Stimulated activated CD4-positive, alpha-beta T cell treated with anti-CD3 and anti-CD28 coated beads, Interleukin-1b, Interleukin-23, amount 100 ng/mL, for 24 hours (primary cell): ENCODE measurements at places on chromosomes 6 and 20.

GRCh38 chr20:59323731-59324130 is 23.3 kb downstream of the EDN3 start:
- no peak for DNase-seq

DNA sequence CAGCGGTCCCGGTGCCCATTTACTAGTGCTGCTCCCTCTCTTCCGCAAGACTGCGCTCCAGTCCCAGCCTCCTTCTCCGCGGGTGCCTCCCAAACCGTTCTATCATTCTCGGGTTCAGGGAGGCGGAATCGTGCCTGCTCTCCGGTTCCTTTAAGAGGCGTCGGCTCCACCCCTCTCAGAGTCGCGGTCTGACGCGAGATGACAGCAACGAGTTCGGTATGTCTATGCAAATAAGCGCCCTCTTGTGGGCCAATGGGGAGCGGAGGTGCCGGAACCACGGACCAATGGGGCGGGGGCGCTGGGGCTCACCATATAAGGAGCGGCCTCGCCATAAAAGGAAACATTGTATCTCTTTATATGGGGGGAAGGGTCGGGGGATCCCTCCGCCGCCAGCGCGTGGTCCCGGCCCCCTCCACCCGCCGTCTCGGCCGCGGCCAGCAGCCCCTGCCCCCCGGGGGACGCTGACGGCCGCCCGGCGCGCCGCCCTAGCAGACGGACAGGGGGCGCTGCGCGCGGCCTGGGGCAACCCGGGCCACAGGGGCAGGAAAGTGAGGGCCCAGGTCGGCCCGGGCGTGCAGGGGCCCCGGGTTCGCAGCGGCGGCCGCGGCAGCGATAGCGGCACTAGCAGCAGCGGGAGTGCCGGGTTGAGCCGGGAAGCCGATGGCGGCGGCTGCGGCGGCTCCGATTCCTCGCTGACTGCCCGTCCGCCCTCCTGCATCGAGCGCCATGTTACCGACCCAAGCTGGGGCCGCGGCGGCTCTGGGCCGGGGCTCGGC is at the start of gene SRF:
TSS of gene SRF (plus strand) at position 339 of the 776 bp plus-strand sequence. CDS start at position 727, 388 bp downstream.
- peak; percentile 97 for DNase-seq

GRCh38 chr6:141562186-141562811 is 570.4 kb upstream of the GJE1 start:
- DNase-seq, result no peak

DNA sequence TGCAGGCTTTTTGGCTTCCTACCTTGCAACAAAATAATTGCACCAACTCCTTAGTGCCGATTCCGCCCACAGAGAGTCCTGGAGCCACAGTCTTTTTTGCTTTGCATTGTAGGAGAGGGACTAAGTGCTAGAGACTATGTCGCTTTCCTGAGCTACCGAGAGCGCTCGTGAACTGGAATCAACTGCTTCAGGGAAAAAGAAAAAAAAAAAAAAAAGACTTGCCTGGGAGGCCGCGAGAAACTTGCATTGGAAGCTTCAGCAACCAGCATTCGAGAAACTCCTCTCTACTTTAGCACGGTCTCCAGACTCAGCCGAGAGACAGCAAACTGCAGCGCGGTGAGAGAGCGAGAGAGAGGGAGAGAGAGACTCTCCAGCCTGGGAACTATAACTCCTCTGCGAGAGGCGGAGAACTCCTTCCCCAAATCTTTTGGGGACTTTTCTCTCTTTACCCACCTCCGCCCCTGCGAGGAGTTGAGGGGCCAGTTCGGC is 420 bp downstream of the SOX4 start:
- DNase-seq, result peak; percentile 1

GRCh38 chr6:119077643-119078375 is 655 bp downstream of the FAM184A start:
- no peak for DNase-seq

DNA sequence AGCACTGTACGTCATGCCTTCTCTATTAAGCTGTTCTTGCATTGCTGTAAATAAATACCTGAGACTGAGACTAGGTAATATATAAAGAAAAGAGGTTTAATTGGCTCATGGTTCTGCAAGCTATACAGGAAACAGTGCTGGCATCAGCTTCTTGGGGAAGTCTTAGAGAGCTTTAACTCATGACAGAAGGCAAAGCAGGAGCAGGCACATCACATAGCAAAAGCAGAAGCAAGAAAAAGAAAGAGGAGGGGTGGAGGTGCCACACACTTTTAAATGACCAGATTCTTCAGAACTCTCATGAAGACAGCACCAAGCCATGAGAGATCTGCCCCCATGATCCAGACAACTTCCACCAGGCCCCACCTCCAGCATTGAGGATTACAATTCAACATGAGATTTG is 30.1 kb downstream of the CYB5R4 start:
- DNase-seq, result no peak

DNA sequence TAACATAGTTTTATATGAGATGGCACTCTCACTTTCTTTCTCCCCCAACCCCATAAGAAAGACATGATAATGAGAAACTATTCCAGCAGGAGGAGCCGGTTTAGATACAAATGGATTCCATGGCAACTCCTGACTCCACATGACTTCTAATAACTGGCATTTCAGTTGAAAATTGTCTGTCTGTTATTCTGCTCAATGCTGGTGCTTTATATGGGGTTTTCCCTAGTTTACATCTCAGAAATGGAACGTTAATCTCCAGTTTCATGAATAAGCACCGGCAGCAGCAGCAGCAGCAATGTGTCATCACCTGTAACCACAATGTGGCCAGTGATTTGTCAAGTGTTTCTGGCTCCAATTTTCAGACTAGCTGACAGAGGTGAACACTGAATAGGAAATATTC is 8.0 kb upstream of the SIM1 start:
- DNase-seq, result peak; percentile 29

DNA sequence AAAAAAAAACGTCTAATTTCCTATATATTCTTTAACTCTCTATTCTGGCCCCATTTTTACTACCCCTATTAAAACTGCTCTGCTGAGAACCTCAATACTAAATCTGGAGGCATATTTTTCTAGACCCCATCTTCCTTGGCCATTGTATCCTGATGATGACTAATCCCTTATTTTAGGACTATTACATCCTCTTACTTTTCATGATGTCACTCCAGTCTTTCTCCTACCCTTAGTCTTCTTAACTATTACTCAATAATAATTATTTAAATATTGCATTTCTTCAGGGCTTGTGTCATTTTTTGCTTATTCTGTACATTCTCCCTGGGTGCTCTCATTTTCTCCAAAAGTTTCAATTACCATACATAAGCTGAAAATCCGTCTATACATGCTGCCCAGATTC is 6.4 kb downstream of the FBXO30 start:
- DNase-seq, result no peak

DNA sequence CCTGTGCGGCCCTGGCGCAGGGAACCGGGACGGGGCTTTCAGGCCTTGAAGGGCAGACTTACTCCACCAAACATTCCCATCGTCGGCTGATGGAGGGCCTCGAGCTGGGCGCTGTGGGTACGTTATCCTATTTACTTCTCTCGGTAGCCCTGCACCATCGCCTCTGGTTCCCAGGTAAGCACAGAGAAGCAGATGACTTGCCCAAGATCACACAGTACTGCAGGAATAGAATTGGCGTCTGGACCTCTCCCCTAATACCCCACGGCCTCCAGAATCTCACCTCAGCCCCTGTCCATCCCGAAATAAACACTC is 46.4 kb downstream of the PDYN start:
- no peak for DNase-seq

- DNase-seq, result no peak
Observed at GRCh38 chr20:34070859-34071258, 41.2 kb downstream of the EIF2S2 start.

DNA sequence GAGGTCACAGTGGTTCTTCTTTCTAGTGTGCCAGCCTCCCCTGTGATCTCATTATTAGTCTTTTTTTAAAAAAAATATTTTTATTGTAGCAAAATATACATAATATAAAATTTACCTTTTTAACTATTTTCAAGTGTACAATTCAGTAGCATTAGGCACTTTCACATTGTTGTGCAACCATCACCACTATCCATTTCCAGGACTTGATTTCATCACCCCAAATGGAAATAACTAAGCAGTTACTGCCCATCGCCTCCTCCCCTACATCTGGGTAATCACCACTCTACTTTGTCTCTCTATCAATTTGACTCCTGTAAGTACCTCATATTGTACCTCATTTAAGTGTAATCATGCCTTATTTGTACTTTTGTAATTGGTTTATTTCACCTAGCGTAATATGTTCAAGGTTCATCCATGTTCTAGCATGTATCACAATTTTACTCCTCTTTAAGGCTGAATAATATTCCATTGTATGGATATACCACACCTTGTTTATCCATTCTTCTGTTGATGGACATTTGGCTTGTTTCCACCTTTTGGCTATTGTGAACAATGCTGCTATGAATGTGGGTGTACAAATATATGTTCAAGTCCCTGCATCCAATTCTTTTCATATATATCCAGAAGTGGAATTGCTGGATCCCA is 68.6 kb upstream of the FYN start:
- no peak for DNase-seq

GRCh38 chr20:38692436-38693411 is 31.6 kb upstream of the SLC32A1 start:
- peak; percentile 25 for DNase-seq

DNA sequence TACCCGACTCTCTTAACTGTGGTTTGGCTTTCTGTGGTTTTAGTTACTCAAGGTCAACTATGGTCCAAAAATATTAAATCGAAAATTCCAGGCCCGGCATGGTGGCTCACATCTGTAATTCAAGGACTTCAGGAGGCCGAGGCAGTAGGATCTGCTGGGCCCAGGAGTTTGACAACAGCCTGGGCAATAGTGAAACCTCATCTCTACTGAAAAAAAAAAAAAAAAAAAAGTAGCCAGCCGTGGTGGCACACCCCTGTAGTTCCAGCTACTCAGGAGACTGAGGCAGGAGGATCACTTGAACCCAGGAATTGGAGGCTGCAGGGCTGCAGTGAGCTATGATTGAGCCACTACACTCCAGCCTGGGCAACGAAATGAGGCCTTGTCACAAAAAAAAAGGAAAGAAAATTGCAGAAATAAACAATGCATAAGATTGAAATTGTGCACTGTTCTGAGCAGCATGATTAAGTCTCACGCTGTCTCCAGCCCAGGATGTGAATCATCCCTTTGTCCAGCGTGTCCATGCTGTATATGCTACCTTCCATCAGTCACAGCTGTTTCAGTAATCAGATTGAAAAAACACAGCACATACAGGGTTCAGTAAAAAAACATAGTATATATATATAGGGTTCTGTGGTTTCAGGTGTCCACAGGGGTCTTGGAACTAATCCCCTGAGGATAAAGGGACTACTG is 40.7 kb downstream of the RGS17 start:
- DNase-seq, result no peak

DNA sequence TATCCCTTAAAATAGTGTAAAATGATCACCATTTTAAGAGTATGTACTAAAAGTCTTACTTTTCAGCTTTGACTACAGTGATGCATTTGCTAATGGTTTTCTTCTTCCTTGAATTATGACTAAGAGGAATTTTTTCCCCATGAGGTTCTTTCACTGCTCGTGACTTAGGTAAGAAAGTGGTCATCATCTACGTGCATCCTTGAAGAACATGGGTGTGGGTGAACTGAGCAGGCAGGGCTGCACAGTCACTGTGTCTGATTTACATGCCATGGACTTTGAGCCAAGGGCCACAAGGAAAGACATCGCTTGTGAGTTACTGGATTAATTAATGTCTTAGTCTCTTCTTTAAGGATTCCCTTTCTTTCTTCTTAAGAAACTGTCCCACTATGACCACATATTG is 33.3 kb downstream of the NQO2 start:
- DNase-seq, result no peak

DNA sequence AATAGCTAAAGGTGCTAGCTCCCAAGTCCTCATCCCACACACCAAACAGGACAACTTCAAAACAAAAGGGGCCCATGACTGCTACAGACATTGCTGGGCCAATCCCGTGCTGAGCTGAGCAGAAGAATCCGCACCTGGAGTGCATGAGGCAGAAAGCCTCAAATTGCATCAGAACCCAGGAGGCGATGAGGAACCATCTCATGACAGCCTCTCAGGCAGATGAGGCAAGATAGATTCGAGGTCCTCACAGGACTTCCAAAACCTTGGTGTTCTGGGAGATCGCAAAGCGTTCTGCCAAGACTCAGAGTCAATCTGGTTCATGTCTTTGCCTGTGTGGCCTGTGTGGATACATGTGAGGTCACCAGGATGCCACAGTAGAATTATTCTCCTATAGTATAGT is 32.8 kb upstream of the SSTR4 start:
- no peak for DNase-seq

GRCh38 chr6:166515072-166515810 is 71.2 kb downstream of the RAMACL start:
- DNase-seq, result no peak

DNA sequence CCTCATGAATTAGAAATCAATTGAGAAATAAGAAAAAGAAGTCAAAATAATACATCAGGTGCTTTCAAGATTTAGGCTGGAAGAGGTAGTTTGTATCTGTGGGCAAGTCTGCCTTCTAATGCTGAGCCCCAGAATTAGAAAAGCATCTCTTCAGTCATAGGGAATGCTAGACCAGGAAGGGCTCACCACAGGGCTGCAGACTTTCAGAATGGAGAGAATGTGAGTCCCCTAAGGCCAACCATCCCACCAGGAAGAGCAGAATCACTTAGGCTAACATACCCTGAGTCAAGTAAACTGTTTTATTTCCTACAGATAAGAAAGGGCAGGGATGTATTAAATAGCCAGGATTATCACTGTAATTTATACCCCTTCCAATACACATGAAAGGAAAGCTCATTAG is 510.2 kb downstream of the RNF144B start:
- DNase-seq, result no peak

DNA sequence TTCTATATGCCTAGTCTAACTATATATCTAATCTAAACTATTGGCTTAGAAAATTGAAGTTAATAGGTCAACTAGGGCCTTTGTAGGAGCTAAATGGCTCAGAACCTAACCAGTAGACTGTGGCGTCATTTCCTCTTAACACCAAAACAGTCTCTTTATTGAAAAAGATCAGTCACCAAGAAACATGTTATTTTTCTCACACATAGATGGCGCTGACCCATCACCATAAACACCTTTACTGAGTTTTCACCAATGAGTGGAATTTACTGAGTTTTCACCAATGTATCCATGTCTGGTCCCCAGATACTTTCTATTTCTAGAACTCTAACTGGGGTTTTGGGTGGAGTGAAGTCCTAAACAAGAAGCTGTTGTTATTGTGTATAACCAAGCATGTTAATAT is 636.0 kb downstream of the BCKDHB start:
- no peak for DNase-seq

GRCh38 chr6:25370178-25371036 is 91.2 kb downstream of the CARMIL1 start:
- no peak for DNase-seq

GRCh38 chr20:25282796-25283195 is 34.9 kb downstream of the PYGB start:
- no peak for DNase-seq

DNA sequence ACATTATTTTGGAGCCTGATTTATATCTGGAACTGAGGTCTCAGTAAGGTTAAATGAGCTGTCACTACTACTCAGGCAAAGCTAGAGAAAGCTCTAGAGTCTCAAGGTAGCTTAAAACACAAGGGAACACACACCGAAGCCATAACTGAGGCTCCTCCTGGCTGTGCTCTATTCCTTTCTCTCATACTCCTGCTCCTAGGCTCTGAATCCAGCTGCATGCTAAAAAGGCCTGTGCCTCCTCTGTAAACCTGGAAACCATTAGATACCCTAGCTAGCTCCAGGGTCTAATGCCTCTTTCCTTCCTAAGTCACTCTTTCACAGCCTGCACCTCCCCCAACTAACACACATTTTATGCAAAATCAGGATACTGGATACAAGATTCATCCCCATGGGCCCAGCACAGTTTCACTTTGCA is 17.1 kb downstream of the RIPOR2 start:
- DNase-seq, result no peak
